CD4-positive, alpha-beta T cell (primary cell): ENCODE measurements at places on chromosomes 11 and 22. TPM values are rescaled to one million over a fixed set of nuclear protein-coding genes. Genes with fewer than 3 reads are reported as not detected.

Gene POTEH
- total RNA-seq: not detected

Gene OR51B5
- not detected for total RNA-seq

Gene SMCO4
- total RNA-seq: 0.30 TPM

Gene CASP5
- not detected for total RNA-seq

Gene DEFB131B
- total RNA-seq: not detected

Gene SEPTIN5
- total RNA-seq: 0.75 TPM

Gene ART5
- not detected for total RNA-seq
